ENCODE measurements at places on chromosomes 16 and 17. TPM values are rescaled to one million over a fixed set of nuclear protein-coding genes. Genes with fewer than 3 reads are reported as not detected.

MPP2 gene
- 5.8 TPM for polyA plus RNA-seq

MED13 gene
- 53.7 TPM for polyA plus RNA-seq

DNA sequence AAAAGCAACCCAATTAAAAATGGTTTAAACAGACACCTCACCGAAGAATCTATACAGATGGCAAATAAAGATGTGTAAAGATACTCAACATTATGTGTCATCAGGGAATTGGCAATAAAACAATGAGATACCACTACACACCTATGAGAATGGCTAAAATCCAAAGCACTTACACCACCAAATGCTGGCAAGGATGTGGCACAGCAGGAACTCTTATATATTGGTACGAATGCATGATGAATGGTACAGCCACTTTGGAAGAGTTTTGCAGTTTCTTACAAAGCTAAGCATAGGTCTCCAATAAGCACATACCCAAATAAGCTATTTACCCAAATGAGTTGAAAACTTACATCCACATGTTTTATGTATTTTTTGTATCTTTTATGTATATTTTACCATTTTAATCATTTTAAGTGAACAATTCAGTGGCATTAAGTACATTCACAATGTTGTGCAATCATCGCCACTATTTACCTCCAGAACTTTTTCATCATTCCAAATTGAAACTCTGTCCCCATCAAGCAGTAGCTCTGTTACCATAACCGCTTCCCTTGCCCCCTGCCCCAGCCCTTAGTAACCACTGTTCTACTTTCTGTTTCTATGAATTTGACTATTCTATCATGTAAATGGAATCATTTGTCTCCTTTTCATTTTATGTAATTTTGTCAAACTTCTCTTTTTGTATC, 6.7 kb upstream of the ALDH3A2 start:
- DNase-seq, result no peak

SSTR5 gene
- polyA plus RNA-seq, result not detected

GRCh38 chr17:61928101-61928436, 287 bp upstream of the INTS2 start:
- no peak for DNase-seq

PRSS33 gene
- not detected for polyA plus RNA-seq

DNA sequence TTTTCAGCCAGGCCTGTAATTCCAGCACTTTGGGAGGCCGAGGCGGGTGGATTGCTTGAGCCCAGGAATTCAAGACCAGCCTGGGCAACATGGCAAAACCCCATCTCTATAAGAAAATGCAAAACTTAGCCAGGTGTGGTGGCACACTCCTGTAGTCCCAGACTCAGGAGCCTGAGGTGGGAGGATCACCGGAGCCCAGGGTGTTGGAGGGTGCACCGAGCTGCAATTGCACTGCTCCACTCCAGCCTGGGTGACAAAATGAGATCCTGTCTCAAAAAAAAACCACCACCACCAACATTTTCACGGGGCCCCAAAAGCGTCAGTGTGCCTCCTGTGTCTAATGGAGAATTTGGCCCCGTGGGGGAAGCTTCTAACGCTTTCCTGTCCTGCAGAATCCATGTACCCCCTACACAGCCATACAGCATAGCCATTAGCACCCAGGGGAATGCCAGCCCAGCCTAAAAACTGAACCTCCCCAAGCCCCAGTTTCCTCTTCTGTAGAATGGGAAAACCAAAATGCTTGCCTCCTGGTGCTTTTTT, 22.2 kb upstream of the MAP3K14 start:
- DNase-seq, result no peak

Measured in left renal pelvis (tissue), 4 donors.